H7 (cell line): ENCODE measurements at places on chromosomes 1 and 21.

GRCh38 chr1:202952818-202953217 is 5.3 kb downstream of the ADIPOR1 start:
- no peak for DNase-seq

DNA sequence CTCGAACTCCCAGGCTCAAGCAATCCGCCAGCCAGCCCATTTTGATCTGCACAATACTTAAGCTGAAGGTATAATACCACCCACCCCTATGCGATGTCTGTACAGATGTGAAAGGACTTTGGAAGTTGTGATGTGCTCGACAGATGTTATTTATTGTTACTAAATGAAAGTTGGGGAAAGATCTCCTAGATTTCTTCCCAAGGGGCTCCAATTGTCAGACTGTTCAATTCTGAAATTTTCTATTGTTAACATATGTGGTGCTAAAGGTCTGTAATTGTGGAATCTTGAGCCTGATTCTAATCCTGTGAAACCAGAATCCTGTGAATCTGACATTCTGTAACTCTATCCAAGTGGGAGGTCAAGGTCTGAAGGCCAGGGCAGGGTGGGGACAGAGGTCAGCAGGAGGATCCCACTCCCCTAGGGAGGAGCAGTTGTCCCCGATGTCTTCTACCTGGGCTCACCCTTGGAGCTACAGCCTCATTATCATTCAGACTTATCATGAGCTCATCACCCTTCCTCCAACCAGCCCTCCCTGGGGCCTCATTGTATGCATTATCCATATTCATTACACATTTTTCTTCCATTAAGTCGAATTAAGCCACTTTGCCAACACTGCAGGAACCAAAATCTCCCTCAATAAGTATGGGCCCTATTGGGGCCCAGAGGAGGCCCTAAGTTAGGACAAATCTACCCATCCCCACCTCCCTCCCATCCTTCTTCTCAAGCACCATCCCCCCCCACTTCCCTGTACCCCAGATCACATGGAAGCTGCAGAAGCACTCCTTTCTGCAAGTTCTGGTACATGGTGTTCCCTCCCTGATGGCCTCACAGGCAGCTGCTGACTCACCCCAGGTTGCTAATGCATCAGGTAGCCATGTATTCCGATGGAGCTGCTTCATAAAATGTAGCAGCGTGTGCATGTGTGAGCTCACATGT is 32.3 kb downstream of the SHISAL2A start:
- DNase-seq = no peak

DNA sequence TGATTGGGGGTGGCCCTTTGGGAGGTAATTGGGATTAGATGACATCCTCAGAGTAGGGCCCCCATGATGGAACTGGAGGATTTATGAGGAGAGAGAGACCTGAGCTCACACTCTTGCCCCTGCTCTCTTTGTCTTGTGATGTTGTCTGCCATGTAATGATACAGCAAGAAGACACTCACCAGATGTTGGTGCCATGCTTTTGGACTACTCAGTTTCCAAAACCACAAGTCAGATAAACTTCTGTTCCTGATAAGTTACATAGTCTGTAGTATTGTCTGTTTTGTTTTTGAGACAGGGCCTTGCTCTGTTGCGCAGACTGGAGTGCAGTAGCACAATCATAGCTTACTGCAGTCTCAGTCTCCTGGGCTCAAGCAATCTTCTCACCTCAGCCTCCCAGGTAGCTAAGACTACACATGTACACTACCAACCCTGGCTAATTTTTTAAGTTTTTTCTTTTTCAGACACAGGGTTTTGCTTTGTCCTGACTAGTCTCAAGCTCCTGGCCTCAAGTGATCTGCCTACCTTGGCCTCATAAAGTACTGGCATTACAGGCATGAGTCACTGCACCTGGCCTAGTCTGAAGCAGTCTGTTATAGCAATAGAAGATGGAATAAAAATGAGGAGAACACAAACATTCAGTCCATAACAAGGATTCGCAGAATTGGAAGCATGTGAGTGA is 115.0 kb upstream of the GALNT2 start:
- no peak for DNase-seq

- DNase-seq = no peak
Observed at GRCh38 chr1:245045087-245045881, 109.5 kb upstream of the KIF26B start.

DNA sequence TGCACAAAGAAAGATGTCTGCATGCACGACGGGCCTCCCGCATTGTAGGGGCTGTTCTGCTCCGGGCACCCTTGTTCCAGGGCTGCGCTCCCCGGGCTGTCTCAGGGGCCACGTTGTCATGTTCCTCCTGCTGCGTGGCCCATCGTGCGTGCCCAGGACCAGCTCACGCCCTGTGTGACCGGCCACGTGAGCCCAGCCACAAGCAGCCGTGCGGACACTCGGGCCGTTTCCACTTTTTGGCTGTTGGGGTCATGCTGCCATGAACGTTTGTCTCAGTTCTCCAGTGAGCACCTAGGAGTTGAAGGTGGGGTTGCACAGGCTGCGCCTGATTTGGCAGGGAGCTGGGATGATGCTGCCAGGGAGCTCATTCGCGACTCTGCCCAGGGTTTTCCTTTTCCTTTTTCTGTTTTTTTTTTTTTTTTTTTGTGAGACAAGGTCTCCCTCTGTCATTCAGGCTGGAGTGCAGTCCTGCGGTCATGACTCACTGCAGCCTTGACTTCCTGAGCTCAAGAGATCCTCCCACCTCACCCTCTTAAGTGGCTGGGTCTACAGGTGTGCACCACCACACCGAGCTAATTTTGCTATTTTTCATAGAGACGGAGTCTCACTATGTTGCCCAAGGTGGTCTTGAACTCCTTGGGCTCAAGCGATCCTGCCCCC is 17.4 kb downstream of the PDXK start:
- DNase-seq = no peak

DNA sequence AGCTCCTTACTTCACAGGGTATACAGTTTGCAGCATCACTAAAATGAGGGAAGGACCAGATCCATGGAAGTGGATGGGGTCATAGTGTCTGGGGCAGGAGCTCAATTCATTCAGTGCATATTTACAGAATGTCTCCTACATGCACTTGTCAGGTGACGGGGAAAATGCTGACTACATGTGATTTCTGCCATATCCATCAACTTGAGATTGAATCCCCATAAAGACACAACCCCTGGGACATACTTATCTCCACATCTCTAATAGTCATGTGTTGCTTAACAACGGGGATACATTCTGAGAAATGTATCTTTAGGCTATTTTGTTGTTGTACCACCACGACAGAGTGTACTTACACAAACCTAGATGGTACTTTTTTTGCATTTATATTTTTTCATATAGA is 12.0 kb downstream of the RWDD2B start:
- no peak for DNase-seq

- no peak for DNase-seq
Observed at GRCh38 chr21:37452227-37452626, 85.7 kb downstream of the DYRK1A start.

DNA sequence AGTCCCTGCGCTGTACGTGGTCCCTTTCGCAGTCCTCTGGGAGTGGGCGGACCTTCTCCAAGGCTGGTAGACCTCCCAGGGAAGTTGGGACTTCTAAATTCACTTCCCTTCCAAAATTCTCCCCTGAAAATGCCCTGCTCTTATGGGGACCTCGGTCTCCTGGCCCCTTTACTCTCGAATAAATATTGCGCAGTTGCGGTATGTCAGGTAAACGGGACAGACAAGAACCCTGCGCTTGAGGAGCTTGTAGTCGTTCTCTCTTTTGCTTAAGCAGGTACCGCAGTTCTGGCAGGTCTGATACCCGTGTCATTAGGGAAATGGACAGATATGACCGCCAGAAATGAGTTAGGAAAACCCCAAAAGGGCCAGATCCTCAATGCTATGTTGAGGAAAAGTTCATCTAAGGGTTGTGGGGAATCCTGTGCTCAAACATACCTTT is 561 bp downstream of the KIF2C start:
- DNase-seq = no peak

- no peak for DNase-seq
Observed at GRCh38 chr1:5572794-5573193, 419.4 kb downstream of the NPHP4 start.

- DNase-seq = no peak
Observed at GRCh38 chr1:77040826-77041225, 173.5 kb downstream of the ST6GALNAC5 start.

DNA sequence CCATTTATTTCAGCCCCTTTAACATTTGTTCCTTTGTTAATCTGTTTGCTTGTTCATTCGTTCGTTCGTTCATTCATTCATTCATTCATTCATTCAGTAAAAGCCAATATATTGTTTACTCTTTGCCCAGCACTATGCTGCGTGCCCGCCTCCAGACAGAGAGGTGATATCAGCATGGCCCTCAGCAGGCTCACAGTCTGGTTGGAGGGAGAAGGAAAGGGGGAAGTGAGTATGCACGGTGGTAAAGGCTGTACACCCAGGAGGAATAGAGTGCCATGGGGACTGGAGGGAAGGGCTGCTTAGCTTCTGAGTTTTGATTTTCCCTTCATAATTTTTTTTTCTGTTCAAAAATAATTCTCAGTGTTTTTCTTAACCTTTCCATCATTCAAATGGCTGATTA is 144.7 kb downstream of the NOS1AP start:
- no peak for DNase-seq

- DNase-seq = no peak
Observed at GRCh38 chr1:94182191-94182590, 55.2 kb downstream of the ARHGAP29 start.

DNA sequence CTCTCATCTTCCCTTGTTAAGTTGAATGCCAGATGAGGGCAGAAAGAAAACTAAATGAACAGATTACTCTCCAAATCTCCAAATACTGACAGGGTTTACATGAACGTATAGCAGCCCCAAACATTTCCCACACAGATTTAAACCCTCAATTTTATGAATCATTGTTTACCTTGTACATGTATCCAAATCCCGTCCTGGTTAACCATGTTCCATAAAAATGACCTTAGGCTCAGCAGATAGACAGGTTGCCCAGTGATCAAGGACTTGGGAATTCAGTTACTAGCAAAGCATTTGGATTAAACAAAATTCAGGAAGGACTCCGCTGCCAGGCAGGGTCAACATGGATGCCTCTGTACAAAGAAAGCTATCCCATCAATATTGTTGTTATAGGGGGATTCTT is 213.5 kb downstream of the GPATCH2 start:
- DNase-seq = no peak
